Activated T-cell treated with anti-CD3 and anti-CD28 coated beads, Interleukin-2, amount 50 U/mL, for 24 hours (primary cell): ENCODE measurements at places on chromosomes 3 and 15.

DNA sequence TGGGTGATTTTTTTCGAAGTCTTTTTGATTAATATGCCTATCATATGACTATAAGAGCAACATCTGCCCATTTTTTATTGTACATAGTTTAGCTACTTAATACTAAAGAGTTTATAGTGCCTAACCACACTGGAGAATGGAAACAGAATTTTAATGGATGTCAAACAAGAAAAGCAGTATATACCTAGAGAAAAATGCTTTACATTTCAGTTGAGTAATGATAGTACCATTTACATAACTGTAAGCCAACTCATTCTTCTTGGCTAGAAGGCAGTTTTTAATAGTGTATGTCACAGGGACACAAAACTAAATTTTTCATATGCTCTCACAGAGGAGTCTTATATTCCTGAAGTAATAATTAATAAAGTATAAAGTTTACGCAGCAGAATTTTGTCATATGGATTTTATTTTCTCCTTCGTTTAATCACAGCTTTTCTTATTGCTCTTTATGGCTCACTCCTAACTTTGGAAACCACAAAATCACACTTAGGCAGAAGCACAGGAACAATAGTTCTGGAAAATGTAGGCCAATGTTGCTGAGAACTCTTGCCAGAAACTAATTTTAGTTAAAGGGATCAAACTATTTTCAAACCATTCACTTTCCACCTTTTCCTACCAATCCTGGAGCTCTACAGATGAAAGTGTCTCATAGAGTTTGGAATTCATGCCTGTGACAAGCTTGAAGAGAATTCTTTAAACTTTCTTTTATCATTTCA, 243.6 kb downstream of the ZIC1 start:
- DNase-seq: no peak

- DNase-seq: no peak
Observed at GRCh38 chr3:115227461-115227860, 80.4 kb upstream of the ZBTB20 start.

DNA sequence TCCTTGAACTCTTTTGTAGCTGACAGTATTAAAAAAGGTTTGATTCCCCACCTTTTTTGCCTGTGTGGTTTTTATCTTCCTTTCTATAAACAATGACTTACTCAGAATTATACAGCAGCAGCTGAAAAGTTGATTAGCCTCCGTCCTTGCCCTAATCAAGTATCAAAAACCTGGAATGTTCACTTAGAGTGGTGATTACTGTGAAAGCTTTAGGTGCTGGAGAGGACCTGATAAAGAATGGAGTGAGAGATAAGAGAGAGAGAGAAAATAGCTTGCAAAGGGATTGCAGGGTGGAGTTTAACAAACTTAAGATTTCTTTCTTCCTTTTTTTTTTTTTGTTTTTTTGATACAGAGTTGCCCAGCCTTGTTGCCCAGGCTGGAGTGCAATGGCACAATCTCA, 6.7 kb downstream of the CGNL1 start:
- DNase-seq: no peak

- DNase-seq: peak; percentile 61
Observed at GRCh38 chr3:130093741-130094391, 12.2 kb downstream of the ALG1L2 start.

- no peak for DNase-seq
Observed at GRCh38 chr3:88150371-88150770, 612 bp downstream of the C3orf38 start.

GRCh38 chr3:53583161-53583690, 88.8 kb downstream of the CACNA1D start:
- no peak for DNase-seq

GRCh38 chr15:60660290-60661051, 181.5 kb upstream of the ICE2 start:
- DNase-seq: no peak

- DNase-seq: no peak
Observed at GRCh38 chr3:62798000-62798399, 77.2 kb downstream of the CADPS start.

DNA sequence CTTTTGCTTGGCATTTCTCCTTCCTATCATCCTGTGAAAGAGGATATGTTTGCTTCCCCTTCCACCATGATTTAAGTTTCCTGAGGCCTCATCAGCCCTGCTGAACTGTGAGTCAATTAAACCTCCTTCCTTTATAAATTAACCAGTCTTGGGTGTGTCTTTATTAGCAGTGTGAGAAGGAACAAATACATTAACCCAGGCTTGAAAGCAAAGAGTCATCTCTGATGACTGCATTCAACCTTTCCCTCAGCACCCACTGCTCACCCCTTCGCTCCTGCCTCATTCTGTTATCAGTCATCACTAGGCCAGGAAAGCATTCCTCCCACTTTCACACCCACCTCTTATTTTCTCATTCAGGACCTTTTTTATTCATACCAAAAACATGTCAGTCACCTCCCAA, 59.6 kb upstream of the CASR start:
- DNase-seq: no peak

DNA sequence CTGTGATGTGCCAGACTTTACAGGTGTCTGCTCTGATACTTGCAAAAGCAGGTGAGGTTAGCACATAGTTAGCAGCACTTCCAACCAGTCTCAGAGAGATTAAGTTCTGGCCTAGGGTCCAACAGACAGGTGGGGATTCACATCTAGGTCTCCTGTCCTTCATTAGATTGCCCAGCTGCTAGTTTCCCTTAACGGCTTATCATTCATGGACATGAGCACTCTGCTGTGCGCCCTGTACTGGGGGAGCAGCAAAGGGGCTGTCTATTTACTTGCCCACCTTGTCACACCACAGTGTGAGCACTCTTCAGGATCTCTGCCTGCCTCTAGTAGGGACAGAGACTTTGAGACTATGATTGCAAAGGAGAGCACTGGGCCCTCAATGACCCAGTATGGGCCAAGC, 8.7 kb downstream of the SPSB4 start:
- no peak for DNase-seq

DNA sequence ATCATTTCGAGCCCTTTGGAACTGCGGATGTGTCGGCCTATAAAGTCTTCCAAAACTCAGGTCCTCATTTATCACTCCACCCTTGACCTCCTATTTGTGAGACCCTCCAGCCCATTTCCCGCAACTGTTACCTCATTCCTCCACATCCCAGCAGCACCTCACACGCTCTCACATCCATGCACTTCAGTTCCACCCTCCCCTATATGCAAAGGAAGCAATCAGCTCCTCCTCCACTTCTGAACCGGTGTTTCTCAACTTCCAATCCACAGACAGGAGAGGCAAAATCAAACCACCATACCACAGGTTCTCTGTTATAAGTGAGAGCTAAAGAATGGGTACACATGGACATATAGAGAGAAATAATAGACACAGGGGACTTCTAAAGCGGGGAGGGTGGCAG, 36.7 kb upstream of the MECOM start:
- no peak for DNase-seq

GRCh38 chr15:43294091-43294706, 27.5 kb upstream of the TGM5 start:
- DNase-seq: no peak

DNA sequence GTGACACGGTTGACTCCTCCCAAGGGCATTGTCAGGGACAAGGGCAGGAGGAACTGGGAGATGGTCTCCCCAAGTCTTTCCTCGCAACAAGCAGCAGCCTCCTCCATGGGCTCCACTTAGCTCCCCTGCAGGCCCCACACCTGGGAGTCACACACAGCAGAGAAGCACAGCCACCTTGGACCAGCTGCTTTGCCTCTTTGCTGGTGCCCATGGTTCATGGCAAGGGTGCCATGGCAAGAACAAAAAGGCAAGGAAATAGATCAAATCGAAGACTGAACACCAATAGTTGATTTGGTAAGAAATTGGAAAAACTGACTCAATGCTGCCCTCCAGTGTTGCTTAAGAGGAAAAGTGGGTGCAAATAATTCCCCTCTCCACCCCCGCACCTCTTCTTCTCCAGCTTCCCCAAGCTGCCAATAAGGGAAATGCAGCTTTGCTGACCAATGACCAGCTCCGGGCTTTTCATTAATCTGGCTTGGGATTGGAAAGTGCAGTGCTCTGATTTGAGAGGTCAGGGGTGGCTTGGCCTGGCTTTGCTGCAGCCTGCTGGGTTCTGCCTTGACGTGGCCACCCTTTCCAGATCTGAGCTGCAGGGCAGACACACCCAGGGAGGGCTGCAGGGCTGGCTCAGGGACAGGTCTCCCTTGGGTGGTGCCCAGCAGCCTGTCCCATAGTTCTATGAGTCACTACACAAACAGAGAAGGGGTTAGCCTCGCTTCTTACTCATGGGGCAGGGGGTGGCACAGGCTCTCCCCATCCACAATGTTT, 162.0 kb downstream of the KLF13 start:
- DNase-seq: peak; percentile 70

DNA sequence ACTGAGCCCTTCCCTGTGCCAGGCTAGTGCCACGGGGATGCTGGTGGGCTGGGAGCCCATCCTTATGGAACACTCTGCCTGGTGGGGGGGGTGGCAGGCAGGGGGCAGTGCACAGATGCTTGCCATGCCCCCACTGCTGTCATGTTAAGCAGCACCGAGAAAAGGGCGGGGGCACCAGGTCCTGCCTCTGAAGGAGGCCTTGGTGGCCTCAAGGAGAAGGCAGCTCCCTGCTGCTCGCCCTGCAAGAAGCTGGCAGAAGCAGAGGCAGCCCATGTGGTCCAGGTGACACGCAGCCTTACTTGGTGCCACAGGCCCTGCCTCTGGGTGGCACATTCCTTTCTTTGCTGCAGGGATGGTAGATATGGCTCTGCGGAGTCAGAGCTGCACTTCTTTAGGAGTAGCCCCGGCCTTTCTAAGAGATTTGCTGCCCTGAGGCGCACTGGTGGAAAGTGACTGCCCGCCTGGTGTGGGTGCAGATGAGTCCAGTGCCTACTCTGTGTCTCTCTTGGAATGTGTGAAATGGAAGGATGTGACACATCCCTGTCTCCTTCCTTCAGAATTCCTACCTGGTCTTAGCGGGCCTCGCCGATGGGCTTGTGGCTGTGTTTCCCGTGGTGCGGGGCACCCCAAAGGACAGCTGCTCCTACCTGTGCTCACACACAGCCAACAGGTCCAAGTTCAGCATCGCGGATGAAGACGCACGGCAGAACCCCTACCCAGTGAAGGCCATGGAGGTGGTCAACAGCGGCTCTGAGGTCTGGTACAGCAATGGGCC, 145.8 kb downstream of the LRRK1 start:
- no peak for DNase-seq

DNA sequence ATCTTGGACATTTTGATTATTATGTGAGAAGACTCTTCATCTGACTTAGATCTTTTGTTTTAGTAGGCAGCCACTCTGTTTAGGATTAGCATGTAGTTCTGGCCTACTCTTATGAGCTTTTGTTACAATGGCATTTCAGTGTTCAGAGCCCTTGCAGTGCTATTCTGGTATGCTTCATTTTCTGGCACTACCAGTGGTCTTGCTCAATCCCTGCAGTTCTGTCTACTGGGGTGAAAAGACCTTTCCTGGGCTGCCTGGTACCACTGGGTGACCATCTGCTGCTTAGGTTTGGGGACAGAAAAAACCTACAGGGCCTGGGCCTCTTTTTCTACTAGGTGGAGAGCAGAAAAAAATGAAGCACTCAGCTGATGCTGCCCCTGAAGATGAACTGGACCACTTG, 42.5 kb downstream of the IL16 start:
- DNase-seq: no peak

- no peak for DNase-seq
Observed at GRCh38 chr3:190517687-190518086, 3.8 kb downstream of the IL1RAP start.

DNA sequence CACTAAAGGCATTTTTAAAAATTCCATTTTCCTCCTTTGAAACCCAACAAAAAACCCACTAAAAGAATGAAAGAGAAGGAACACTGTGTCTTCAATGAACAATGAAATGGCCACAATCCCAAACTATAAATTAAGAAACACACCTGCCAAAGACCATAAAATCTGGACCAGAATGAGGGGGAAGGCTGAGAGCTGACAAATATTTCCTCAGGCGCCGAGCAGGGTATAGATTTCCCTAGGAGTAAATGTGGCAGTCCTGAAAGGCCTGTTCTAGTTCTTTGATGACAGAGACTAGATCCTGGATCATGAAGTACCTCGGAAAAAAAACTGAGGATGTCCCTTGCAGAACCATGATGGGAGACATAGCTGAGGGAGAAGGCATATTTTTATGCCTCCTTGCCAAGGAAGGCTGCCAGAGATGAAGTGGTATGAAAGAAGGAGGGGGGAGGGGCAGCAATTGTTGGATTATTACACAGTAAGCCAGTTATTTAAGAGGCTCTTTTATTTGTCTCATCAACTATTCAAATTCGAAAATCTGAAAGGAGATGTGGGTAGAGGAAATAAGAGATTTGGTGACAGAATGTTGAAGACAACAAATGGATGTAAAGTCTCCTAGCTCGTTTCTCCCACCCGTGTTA, 275.3 kb upstream of the GOLGA6L4 start:
- DNase-seq: no peak

DNA sequence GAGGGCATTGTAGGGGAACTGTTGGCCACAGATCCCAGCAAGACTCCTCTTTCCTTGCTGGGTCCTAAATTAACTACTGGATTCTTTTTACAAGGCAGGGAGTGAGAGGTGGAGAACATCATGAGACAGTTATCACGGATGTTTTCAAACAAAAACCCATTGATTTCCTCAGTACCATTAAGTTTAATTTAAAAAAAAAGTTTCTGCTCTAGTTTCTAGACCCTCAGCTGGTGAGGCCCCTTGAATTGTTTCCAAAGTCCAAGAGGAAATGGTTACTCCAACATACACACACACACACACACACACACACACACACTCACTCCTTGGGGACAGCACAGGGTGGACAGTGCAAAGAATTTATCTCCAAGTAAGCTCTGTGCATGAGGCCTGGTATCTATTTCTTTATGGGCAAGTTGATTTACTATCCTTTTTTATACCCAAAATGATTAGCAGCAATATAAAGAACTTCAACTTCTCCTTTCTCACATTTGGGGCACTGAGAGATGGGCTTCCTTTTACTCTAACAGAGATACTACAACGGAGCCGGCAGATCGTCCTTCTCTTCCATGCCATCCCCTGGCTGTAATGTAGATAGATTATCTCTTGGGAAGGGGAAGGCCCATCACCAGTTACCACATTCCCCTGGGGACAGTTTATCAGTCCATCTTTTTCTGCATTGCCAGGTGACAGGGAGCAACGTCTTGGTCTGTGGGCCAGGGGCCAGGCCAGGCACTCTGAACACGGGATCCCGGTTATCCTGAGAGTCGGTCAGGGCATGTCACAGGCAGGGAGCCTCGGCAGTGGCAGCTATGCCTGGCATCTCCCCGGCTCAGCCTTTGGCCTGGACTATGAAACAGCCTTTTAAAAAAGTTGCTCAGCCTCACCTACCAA, 54.7 kb downstream of the CORO2B start:
- DNase-seq: no peak

- DNase-seq: no peak
Observed at GRCh38 chr3:41997702-41998550, 36.0 kb upstream of the ULK4 start.

DNA sequence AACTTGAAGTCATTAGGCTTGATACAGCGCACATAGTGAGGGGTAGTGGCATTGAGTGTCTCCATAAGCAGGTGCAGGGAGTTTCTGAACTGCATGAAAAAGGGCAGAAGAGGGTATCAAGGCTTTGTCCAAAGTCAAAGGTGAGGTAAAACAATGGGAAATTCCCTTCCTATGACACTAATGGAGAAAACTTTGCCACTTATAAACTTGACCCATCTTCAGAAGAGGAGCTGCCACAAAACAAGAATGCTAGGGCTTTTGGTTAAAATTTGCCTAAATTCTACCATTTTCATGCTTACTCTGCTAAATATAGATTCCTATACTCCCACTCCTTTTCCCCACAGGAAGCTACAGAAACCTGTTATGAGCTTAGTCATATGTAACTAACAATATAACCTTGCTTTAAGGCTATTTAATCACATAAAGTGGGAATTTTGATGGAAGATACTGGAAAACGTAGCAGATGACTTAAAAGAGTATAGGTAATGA, 87.5 kb upstream of the MYO5C start:
- DNase-seq: no peak

- peak; percentile 29 for DNase-seq
Observed at GRCh38 chr3:128326051-128326823, 140.5 kb downstream of the DNAJB8 start.
